Right cardiac atrium (tissue), 5 donors: ENCODE measurements at places on chromosomes 12 and 14. TPM values are rescaled to one million over a fixed set of nuclear protein-coding genes. Genes with fewer than 3 reads are reported as not detected.

Gene ZC2HC1C
- 8.4 TPM for polyA plus RNA-seq

Gene VDR
- 0.27 TPM for polyA plus RNA-seq

Gene KCNK10
- polyA plus RNA-seq: not detected

Gene TPH2
- polyA plus RNA-seq: not detected

Gene SCN8A
- 0.07 TPM for polyA plus RNA-seq

Gene SRRM4
- polyA plus RNA-seq: 0.38 TPM

Gene NYNRIN
- 5.1 TPM for polyA plus RNA-seq

Gene PLD4
- polyA plus RNA-seq: 0.05 TPM

Gene CLEC2A
- not detected for polyA plus RNA-seq

Gene RPL10L
- not detected for polyA plus RNA-seq

Gene AHNAK2
- 2.0 TPM for polyA plus RNA-seq

Gene SMIM10L1
- polyA plus RNA-seq: 16.2 TPM

Gene KITLG
- 3.3 TPM for polyA plus RNA-seq

Gene NPC2
- polyA plus RNA-seq: 170 TPM

Gene ZDHHC22
- polyA plus RNA-seq: not detected

Gene AP5M1
- polyA plus RNA-seq: 16.0 TPM

Gene LMNTD1
- not detected for polyA plus RNA-seq

Gene NPFF
- not detected for polyA plus RNA-seq

Gene CAMKK2
- 11.3 TPM for polyA plus RNA-seq

Gene LTBP2
- polyA plus RNA-seq: 3.4 TPM

Gene SRSF9
- polyA plus RNA-seq: 40.3 TPM

Gene LRRC9
- polyA plus RNA-seq: 0.07 TPM

Gene GALNT9
- 0.05 TPM for polyA plus RNA-seq

Gene KLHL33
- 0.68 TPM for polyA plus RNA-seq

Gene KRT79
- polyA plus RNA-seq: 0.09 TPM

Gene CCDC63
- polyA plus RNA-seq: not detected

Gene BCL11B
- polyA plus RNA-seq: 0.05 TPM

Gene ARID4A
- 8.3 TPM for polyA plus RNA-seq

Gene ASB2
- 112 TPM for polyA plus RNA-seq

Gene SERPINA12
- not detected for polyA plus RNA-seq

Gene RAB35
- polyA plus RNA-seq: 20.1 TPM

Gene GMPR2
- polyA plus RNA-seq: 30.3 TPM

Gene LRP1-AS
- polyA plus RNA-seq: not detected

Gene DTD2
- polyA plus RNA-seq: 7.0 TPM

Gene ADAMTS20
- polyA plus RNA-seq: not detected

Gene KCNH3
- 1.6 TPM for polyA plus RNA-seq

Gene TAS2R30
- polyA plus RNA-seq: 0.25 TPM

Gene RNF212B
- polyA plus RNA-seq: not detected

Gene FAM234B
- polyA plus RNA-seq: 1.1 TPM

Gene KRT2
- not detected for polyA plus RNA-seq

Gene TAS2R7
- polyA plus RNA-seq: 0.07 TPM

Gene KRT78
- polyA plus RNA-seq: 0.02 TPM
